A375 (cell line): ENCODE measurements at places on chromosomes 6 and 20. TPM values are rescaled to one million over a fixed set of nuclear protein-coding genes. Genes with fewer than 3 reads are reported as not detected.

Gene PKHD1
- 0.03 and 0.04 TPM in 2 replicates for total RNA-seq

Gene LST1
- total RNA-seq, result not detected in 2 replicates

Gene SPO11
- total RNA-seq, result not detected in 2 replicates

Gene FRK
- total RNA-seq, result 0.03 and 0.04 TPM in 2 replicates

Gene RIPOR2
- total RNA-seq, result 0.53 and 1.1 TPM in 2 replicates

Gene ENPP4
- 0.93 and 1.0 TPM in 2 replicates for total RNA-seq

Gene LTV1
- total RNA-seq, result 31.3 and 37.5 TPM in 2 replicates

Gene SPAG4
- total RNA-seq, result 11.2 and 13.6 TPM in 2 replicates
